ENCODE measurements at places on chromosomes 13 and 19.

GRCh38 chr19:29676586-29676985 lies 11.3 kb downstream of the PLEKHF1 start:
- no peak for DNase-seq

GRCh38 chr13:113655346-113656002 lies 2.5 kb downstream of the ATP4B start:
- DNase-seq: no peak

DNA sequence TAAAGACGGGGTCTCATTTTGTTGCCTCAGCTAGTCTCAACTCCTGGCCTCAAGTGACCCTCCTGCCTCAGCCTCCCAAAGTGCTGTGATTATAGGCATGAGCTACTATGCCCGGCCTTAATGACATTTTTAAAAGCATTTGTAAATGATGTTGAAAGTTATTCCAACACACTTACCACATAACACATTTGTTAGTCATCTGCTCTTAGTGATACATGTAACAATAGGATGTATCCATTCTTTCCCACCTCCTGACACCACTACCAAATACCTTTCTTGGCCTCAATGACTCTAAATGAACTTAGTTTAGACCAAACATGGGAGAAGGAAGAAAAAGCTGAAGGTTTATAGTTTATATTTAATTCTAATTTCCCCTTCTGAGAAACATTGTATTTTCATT lies 59.8 kb upstream of the MEDAG start:
- no peak for DNase-seq

DNA sequence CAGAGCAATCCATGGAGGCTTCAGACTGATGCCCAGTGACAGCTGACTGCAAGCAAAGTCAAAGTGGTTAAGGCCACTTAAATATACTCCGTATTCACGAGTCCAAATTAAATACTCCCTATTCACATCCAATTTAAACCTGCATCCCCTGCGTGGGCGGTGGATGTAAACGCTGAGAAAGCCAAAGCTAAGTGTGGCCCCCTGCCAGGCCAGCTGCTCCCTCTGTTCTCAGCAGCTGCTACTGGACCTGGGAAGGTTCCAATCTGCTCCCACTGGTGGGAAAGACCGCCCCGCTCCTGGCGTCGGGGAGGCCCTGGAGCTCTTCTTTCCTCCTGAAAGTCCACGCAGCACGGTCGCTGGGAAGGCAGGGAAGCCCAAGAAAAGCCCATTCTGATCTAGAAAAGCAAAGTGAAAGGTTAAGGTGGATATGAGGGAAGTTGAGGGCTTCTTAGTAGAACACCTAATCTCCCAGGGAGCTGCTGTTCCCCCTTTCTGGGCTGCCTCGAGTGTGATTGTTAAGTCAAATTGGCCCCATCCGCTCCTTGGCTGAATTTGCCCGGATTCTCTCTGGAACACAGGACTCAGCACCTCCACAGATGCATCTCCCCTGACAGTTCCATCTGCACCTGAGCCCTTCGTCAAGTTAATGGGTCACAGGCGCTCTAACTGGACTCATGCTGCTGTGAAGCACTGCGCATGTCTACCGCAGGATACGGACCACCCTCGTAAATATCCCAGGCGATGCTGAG lies 205.5 kb downstream of the USP12 start:
- no peak for DNase-seq

GRCh38 chr13:44058624-44059215 lies 179.0 kb downstream of the LACC1 start:
- DNase-seq: no peak

GRCh38 chr13:111899714-111900389 lies 167.1 kb upstream of the SOX1 start:
- no peak for DNase-seq

- DNase-seq: no peak
Observed at GRCh38 chr13:46804391-46804815, 7.4 kb upstream of the ESD start.

GRCh38 chr19:50512112-50512998 lies 1.4 kb downstream of the ASPDH start:
- no peak for DNase-seq

DNA sequence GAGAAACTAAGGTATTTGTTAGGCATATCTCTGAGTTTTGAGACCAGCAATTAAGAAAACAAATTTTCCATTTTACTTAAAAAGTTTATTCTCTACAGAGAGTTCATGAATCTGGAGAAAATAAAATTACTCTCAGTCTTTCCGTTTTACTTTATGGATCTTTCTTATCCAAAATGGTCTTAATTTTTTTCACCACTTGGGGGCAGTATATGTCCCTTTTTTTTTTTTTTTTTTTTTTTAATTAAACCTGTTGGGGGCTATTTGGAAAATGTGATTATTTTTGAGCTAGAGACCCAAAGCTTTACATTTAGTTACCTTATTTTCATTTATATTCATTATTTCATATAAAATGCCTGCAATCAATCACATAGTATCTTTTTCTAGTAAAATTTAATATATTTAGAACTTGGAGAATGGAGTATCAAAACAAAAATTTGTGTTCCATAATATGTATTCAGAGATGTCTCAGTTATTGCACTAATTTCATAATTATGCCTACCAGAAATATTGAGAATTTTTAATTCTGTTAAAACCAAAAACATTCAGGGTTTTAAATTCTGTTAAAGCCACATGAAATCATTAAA lies 27.1 kb downstream of the PIBF1 start:
- DNase-seq: peak; percentile 38

DNA sequence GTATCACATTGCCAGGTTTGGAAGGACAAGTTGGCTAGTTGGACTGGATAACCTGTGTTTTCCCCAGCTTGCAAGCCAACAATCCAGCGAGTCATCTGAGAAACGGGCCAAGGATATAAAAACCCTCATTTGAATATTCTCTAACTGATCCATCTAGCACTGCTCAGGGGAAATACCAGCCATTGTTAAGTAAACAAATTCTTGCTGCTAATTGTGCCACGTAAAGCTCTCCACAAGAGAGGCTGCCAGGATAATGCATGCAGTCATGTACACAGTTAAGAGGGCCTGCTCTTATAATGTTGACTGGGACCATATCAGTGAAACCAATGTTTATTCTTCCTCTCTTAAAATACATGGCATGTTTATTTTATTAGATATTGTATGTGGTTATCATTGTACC lies 663.2 kb upstream of the SGCG start:
- DNase-seq: no peak

DNA sequence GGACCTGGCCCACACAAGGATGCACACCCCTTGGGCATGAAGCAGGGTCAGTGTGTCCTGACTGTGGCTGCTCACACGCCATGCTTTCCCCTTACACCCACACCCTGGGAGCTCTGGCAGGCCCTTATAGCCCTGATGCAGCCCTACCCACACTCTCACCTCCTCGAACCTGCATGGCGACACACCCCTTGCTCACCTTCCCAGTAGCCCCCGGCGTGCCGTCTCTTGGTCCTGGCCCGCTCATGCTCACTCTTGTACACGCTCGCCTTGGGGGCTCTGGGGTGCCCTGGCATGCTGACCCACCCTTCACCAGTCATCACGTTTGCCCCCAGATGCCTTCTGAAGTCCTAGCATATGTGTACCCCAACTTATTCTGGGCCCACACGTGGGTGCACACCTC lies 56.1 kb downstream of the MAP4K1 start:
- DNase-seq: no peak

DNA sequence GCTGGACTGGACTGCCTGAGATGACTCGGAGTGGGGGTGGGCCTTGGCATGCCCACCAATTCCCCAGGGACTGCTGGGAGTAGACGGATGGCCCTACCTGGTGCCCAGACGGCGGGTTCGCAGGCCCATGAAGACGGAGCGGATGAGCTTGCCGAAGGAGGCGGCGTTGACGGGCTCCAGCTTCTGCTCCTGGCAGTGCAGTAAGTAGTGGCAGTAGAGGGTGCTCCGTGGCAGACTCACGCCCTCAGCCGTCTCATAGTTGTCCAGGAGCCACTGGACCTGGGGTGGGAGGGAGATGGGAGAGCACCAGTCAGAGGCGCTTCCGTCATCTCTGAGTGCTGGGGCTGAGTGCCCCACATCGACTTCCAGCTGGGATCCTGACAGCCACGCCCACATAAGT lies 17.6 kb downstream of the DCAF15 start:
- no peak for DNase-seq

DNA sequence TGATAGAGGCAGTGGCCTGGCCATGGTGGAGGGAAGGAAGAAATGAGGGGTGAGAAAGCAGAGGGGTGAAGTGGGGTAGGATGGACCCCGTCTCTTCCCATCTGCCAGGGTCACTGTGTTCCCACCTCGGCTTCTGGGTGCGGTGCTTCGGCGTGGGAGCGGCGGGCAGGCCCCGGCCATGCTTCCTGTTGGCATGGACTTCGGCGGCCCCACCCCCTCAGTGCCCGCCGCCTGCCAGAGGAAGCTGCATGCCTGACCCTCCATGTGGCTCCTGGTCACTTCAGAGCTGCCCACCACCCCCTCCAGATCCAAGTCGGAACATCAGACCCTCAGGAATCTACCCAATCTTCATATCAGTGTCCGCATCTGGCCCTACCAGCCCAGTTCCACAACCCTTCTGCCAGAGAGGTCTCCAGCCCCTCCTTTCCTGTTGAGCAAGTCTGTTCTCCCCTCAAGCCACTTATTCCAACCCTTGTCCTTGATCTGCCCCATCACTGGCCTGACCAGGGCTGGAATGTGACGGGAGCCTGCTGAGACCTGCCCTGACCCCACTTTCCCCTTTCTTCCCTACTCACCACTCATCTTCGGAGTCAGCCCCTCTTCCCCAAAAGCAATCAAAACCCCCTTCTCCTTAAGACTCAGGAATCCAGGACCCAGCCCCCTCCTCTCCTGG lies 1.5 kb downstream of the KCNN4 start:
- peak; percentile 42 for DNase-seq

DNA sequence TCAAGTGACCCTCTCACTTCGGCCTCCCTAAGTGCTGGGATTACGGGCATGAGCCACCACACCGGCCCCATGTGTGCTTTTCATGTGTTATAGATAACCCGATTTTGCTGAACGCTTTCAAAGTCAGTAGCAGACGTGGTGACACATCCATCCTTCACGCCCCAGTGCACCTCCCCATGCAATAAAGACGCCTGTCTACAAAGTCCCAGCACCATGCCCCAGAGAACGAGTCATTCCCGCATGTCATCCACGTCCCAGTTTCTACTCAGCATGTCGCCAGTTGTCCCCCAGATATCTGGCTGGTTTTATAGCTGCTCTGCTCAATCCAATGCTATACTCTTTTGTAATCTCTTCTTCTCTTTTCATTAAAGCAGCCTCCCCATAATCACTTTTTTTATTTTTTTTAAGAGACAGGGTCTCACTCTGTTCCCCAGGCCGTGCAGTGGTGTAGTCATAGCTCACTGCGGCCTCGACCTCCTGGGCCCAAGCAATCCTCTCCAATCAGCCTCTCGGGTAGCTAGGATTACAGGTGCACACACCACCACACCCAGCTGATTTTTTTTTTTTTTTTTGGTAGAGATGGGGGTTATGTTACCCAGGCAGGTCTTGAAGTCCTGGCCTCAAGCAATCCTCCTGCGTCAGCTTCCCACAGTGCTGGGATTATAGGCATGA lies 42.5 kb downstream of the DNM2 start:
- peak; percentile 58 for DNase-seq

- no peak for DNase-seq
Observed at GRCh38 chr13:56314765-56315164, 826.0 kb upstream of the PRR20A start.

GRCh38 chr13:73913079-73913740 lies 221.0 kb downstream of the KLF12 start:
- DNase-seq: no peak

DNA sequence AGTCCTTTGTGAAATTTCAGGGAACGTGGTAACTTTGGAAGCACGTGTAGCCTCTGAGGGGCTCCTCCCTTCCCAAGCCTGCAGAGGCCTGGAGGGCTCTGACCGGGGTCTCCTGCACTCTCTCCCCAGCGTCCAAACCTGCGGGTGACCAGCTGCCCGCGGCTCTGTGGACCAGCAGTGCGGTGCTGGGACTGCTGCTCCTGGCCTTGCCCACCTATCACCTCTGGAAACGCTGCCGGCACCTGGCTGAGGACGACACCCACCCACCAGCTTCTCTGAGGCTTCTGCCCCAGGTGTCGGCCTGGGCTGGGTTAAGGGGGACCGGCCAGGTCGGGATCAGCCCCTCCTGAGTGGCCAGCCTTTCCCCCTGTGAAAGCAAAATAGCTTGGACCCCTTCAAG lies 2.7 kb upstream of the TPGS1 start:
- no peak for DNase-seq

- DNase-seq: no peak
Observed at GRCh38 chr19:17489392-17490030, 19.2 kb downstream of the SLC27A1 start.

DNA sequence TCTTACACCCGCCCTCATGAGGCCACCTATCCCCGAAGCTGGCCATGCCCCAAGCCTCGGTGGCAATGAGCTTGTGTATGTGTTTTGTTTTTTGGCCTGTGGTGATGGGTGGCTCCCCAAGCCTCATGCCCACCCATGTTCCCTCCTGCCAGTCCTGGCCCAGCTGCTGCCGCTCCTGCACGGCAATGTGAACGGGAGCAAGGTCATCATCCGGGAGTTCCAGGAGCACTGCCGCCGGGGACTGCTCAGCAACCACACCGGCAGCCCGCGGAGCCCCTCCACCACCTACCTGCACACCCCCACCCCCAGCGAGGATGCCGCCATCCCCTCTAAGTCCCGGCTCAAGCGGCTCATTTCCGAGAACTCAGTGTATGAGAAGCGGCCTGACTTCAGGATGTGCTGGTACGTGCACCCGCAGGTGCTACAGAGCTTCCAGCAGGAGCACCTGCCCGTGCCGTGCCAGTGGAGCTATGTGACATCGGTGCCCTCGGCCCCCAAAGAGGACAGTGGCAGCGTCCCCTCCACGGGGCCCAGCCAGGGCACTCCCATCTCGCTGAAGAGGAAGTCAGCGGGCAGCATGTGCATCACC lies 24.6 kb downstream of the UBXN6 start:
- no peak for DNase-seq

DNA sequence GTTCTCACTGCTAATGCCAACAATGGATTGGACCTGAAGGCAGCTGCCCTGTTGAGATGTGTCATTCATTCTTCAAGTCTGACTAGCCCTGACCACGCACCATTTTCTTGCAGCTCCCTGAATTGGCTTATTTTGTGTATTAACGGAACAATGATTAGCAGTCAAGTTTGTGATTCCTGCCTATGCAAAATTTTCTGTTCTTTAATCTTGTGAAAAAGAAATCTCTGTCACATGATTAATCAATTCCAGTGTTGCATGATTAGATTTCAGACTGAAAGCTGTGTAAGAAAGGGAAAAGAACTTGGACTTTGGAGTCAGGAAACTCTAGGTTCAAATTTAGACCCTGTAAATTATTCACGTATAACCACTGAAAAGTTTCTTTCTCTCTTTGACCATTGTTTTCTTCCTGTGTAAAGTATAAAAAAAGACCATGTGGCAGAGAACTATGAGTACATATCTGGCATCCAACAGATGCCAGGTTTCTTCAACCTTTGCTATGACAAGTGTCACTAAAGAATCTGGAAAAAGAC lies 64.5 kb upstream of the SLC10A2 start:
- no peak for DNase-seq

DNA sequence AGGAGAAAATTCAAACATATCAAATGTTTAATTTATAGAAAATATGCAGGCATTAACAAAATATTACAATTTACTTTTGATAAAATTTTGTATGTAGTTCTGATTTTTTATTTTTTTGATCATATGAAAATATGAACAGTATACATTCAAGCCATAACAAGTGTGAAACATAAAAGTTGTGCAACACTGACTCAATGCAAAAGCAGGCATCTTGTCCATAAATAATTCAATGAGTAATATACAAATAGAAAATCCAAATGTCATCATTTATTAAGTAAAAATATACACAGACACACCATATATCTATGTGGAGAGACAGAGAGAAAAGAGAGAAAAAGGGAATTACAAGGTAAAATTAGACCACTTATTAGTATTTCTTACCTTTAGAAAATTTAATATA lies 1183.9 kb downstream of the SLITRK1 start:
- DNase-seq: no peak

GRCh38 chr19:31693131-31693932 lies 344.1 kb upstream of the TSHZ3 start:
- no peak for DNase-seq
